Liver (tissue), 10 donors: ENCODE measurements at places on chromosomes 6 and 20.

DNA sequence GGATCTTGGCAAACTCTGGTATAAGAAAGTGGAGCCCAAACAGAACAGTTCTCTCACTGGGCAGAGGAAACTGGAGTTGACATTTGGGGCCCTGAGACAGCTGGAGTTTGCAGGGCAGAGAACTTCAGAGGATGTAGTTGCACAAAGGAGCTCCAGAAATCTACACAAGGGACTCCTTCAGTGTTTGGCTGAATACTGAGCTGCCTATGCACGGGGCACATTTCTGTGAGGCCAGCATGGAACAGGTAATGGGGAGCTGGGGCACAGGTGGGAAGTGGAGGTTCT, 169.3 kb downstream of the ANKRD60 start:
- no peak overlapping the region for H3K4me3 ChIP-seq
- no peaks in the 10 kb centered on the region for H3K36me3 ChIP-seq
- H3K4me1 ChIP-seq, result no peaks in the 10 kb centered on the region
- peak; percentile 8 for DNase-seq
- H3K27me3 ChIP-seq, result no peaks in the 10 kb centered on the region

DNA sequence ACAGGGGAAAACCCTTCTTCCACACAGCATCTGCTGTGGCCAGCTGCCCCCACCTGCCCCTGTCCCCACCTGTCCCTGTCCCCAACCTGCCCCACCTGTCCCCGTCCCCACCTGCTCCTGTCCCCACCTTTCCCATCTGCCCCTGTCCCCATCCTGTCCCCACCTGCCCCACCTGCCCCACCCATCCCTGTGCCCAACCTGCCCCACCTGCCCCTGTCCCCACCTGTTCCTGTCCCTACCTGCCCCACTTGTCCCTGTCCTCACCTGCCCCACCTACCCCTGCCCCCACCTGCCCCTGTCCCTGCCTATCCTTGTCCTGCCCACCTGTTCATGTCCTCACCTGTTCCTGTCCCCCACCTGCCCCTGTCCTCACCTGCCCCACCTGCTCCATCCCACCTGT, 6.4 kb upstream of the MYT1 start:
- H3K27me3 ChIP-seq, result peaks cover 2% of the 10 kb centered on the region
- H3K4me1 ChIP-seq, result no peaks in the 10 kb centered on the region
- H3K27ac ChIP-seq, result no peak overlapping the region
- H3K36me3 ChIP-seq, result no peaks in the 10 kb centered on the region
- no peak for DNase-seq

DNA sequence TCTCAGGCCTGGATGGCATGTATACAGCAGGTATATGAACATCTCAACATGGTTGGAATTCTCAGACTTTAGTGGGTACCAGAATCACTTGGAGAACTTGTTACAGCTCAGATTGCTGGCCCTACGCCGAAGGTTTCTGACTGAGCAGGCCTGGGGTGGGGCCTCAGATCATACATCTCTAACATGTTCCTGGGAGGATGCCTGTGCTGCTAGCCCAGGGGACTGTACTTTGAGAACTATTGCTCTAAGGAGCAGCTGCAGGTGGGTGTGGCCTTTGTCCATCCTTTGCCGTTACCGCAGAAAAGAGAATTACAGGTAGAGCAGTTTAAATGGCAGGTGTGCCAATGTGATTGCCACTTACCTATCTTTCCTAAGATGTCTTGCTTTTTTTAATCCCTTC, 310.5 kb upstream of the JAG1 start:
- no peaks in the 10 kb centered on the region for H3K27me3 ChIP-seq
- H3K4me1 ChIP-seq, result no peaks in the 10 kb centered on the region
- H3K4me3 ChIP-seq, result no peak overlapping the region
- H3K27ac ChIP-seq, result no peak overlapping the region
- no peak for DNase-seq

GRCh38 chr6:128515550-128516513, 4.6 kb downstream of the PTPRK start:
- no peaks in the 10 kb centered on the region for H3K36me3 ChIP-seq
- no peaks in the 10 kb centered on the region for H3K27me3 ChIP-seq
- no peak overlapping the region for H3K4me3 ChIP-seq
- H3K4me1 ChIP-seq, result peaks cover 40% of the 10 kb centered on the region

DNA sequence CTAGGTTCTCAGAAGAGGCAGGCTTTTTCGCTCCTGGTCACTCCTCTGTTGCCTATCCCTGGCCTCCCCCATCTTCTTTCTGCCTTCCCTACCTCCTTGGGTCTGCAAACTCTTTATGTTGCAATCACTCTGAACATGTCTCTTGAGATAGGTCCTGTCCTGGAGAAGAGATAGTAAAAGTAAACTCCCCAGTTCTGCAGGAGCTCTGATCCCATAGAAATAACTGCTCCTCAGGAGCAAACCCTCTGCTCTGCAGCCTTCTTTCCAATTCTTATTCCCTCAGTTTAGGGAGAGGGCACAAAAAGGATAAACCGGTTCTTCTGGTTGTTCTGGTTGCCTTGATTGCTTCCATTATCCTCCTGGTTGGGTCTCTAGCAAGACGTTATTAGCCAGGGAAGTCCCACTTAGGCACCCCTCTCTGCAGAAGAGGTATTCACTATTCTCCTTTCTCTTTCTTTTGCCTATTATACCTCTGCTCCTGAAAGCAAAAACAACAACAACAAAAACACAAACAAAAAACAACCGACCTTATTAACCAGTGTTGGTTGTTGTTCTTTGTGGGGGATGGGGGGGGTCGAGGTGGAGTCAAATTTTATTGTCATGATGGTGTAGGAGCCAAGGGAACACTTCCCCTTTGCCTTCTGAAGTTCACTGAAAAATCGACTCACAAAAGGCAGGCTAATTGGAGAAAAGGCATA, 973 bp downstream of the TRIM38 start:
- peak overlapping the region; percentile 60 for H3K27ac ChIP-seq
- no peaks in the 10 kb centered on the region for H3K36me3 ChIP-seq
- DNase-seq, result no peak
- peaks cover 24% of the 10 kb centered on the region for H3K4me1 ChIP-seq
